ENCODE measurements at places on chromosomes 4 and X.

- DNase-seq = no peak
Measured at GRCh38 chr4:31929676-31930345, 1209.6 kb downstream of the PCDH7 start.

DNA sequence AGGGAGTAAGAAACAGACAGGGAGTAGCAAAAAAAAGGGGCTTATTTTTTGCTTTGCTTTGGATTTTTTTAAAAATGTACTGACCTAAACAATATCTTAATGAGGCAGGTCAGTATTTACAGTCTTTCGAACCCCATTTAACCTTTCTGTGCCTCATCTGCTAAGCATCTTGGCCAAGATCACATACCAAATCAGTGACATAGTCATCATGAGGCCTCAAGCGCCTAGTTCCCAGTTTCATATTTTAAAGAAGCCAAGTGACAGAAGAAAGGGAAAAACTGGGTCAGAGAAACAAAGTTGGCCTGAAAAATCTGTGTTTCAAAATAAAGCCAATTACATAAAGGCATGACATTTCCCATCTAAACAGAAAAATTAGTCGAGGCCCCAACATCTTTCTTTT lies 94.6 kb upstream of the WDR44 start:
- no peak for DNase-seq

GRCh38 chr4:7971881-7972500 lies 32.3 kb upstream of the AFAP1 start:
- no peak for DNase-seq

GRCh38 chr4:162865102-162865501 lies 301.6 kb downstream of the NAF1 start:
- no peak for DNase-seq

- DNase-seq = no peak
Measured at GRCh38 chrX:134547047-134547679, 87.2 kb downstream of the HPRT1 start.

DNA sequence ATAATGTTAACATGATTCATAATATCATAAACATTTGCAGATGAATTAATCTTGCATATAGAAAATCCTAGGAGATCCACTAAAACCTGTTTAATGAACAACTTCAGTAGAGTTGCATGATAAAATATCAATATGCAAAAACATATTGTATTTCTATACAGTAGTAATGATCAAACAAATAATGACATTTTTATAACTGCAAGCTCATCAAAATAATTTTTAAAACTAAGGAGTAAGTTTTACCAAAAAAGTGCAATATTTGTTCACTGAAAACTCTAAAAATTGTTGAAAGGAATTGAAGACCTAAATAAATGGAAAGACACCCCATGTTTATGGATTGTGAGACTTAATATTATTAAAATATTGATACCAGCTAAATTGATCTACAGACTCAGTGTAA lies 15.9 kb upstream of the GPRASP2 start:
- no peak for DNase-seq

GRCh38 chrX:69182818-69183380 lies 17.6 kb upstream of the PJA1 start:
- no peak for DNase-seq

DNA sequence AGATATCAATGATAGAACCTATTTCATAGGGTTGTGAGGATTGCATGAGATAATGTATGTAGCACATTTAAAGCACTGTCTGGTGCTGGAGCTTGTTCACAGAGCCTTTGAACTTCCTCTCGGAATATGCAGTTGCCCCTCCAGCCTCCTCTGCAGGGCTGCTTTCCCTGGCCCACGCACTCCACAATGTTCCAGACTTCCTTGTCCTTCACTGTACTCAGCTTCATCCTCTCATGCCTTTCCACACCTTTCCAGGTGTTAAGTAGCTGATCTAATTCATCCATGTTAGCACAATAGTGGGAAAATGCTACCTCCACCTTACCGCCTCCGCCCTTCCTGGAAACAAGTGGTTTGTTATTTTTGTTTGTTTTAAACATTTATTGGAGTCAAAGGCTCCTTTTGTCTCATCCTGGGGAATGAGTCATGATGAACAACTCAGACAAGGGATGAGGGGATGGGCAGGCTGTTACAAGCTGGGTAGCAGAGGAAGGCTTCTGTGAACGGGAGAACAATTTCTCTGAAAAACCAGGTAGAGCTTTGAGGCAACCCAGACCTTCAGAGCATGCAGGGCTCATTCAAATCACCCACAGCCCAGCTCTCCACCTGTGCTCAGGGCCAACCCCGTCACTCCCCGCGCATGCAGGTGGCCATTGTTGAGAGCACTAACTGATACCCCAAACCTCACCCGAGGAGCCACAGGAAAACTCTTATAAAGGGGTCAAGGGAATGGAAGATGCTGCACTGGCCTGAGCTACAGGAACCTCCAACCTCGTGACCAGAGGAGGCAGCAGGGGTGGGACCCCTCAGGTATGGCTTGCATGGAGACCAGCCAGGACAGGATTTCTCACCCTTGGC lies 84.9 kb upstream of the TBL1X start:
- DNase-seq = no peak

- no peak for DNase-seq
Measured at GRCh38 chr4:4542774-4543485, 1.1 kb upstream of the STX18 start.

DNA sequence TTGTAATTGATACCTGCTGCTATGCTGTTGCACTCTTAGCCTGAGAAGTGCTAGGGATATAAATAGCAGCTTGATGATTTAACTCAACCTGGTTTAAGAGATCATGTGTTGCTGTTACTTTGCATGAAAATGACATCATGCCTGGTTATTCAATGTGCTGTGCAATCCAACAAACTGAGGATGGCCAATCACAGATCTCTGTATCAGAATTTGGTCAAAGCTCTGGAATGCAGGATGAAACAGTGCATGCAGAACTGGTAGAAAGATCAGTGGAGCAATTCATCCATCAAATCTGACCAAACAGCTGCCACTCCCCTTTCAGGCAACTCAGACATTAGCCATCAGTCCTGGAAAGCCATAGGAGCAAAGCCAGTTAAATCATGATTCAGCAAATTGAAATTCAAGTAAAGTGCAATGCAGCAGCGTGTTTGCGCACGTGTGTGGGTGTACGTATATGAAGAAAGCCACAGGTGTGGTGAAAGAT lies 160.3 kb upstream of the RASGEF1B start:
- peak; percentile 73 for DNase-seq

GRCh38 chr4:104424989-104425388 lies 69.7 kb downstream of the CXXC4 start:
- DNase-seq = no peak

- no peak for DNase-seq
Measured at GRCh38 chr4:20447103-20447502, 195.4 kb downstream of the SLIT2 start.

DNA sequence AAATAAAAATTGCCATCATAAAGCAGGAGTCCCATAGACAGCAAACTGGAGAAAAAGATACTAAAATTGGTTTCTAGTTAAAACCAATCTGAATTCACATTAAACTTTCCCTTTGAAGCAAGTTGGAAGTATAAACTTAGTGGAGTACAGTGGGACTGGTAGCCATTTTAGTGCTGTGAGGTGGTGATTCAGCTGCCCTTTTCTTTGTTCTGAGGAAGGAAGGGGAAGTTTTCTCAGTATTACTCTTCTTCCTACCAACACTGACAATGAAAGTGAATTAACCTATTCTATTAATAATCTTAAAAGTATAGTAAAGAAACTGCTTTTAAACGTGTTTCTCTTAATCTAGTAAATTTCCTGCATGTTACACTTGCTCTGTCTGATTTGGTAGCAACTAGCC lies 36.7 kb downstream of the SLC9A6 start:
- no peak for DNase-seq

DNA sequence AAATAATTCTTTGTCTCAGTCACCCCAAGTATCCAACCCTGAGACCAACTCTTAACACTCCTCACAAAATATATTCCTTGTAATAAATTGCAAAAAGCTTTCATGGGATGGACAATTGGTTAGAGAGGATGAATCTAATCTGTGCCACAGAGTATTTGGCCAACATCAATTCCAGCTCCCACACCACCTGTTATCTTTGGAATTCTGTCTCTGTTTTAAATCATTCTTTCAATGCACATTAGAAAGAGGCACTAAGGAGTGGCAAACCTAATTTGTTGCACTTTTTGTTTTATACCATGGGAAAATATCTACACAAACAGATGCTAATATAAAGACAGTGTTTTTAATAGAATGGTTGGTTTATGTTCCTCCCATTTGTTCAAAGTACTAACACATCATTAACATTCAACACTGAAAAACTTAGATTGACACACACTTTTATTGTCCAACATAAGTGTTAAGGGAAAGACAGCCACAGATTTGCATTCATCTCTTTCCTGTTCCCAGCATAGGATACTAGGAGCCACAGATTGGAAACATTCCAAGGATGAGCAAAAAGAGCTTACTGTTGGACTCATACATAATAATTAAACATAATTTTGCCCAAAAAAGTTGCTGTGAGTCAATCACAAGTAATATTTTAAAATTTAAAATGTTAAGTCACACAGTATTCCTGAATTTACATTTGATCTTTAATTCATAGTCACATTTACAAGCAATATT lies 116.4 kb downstream of the PPA2 start:
- no peak for DNase-seq

GRCh38 chr4:84263415-84263814 lies 235.7 kb downstream of the NKX6-1 start:
- no peak for DNase-seq

DNA sequence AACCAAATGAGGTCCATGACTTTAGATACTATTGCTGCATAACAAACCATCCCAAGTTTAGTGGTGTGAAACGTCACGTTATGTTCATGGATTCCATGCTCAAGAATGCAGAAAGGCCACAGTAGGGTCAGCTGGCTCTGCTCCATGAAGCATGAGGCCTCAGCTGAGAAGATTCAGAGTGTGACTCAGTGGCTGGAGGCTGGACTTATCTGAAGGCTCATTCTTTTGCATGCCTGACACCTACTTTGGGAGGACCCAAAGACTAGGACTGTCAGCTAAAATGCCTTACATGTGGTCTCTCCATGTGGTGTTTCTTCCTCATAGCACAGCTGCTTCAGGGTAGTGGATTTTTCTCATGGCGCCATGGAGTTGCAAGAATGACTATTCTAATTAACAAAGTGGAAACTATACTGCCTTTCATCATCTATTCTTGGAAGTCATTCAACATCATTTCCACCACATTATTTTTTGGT lies 11.5 kb upstream of the CCDC149 start:
- DNase-seq = peak; percentile 92

GRCh38 chr4:1506956-1507721 lies 100.9 kb upstream of the NKX1-1 start:
- no peak for DNase-seq

DNA sequence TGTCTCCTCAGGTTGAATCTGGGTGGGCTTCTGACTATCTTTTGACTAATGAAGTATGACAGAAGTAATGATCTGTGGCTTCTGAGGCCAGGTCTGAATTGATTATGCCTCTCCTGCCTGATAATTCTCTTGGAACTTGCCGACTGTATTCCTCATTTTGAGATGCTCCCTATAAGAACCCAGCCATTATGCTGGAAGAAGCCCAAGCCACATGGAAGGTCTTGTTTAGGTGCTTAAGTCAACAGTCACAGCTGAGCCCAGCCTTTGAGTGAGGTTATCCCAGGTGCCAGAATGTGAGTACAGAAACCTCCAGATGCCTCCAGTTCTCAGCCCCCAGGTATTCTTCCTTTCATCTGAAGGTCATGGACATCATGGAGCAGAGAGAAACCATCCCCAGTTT lies 456.6 kb downstream of the IL15 start:
- DNase-seq = no peak

GRCh38 chr4:30916337-30917274 lies 196.4 kb downstream of the PCDH7 start:
- no peak for DNase-seq

GRCh38 chrX:74246524-74246923 lies 57.5 kb upstream of the ZCCHC13 start:
- DNase-seq = no peak

GRCh38 chr4:116374815-116375214 lies 710.6 kb downstream of the TRAM1L1 start:
- no peak for DNase-seq

- DNase-seq = no peak
Measured at GRCh38 chrX:155968326-155968661, 29.2 kb upstream of the IL9R start.

- DNase-seq = no peak
Measured at GRCh38 chr4:79047316-79047715, 108.1 kb upstream of the PAQR3 start.

- DNase-seq = no peak
Measured at GRCh38 chrX:15507005-15507404, 6.4 kb downstream of the BMX start.

DNA sequence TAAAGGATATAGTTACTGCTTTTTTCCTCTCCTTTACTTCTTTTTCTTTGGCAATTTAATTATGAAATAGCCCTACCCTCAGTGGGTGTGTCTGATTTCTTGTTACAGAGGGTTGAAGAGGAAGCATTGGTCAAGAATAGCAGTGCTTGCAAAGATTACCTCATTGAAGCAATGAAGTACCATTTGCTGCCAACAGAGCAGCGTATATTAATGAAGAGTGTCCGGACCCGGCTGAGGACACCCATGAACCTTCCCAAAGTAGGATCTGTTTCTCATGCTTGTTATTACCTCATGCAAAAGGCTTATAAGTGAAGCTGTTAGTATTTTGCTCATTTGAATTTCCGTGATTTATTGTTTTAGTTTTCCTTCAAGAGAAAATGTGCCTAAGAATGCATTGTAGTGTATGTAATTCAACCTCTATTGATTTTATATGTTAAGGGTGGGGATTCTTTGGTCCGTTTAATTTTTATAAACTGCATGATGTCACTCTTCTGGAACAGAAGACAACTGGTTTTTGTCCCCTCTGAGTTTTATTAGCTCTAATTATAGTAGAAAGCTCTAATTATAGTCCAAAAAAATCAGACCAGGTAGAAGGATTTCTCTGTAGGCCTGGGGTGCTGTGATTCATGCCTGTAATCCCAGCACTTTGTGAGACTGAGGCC lies 27.9 kb upstream of the MSMO1 start:
- DNase-seq = no peak

DNA sequence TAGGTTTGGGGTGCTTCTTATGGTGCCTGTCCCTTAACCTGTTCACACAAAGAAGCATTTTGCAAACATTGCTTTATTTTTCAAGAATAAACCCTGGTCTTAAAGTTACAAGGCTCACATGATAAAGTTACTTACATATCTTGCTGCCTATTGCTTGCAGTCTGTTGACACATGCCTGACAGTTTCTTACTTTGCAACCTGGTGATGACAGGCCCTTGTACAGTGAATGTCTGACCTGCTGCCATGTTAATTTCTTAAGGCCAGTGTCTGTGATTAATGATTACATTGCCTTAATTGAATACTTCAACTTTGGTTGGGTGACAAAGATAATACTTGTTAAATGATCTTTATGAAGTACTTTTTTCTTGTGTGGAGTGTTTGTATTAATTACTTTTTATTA lies 49.9 kb downstream of the FIP1L1 start:
- DNase-seq = no peak

Data from AG09319 (cell line).